ENCODE measurements at places on chromosomes 2 and 18.

DNA sequence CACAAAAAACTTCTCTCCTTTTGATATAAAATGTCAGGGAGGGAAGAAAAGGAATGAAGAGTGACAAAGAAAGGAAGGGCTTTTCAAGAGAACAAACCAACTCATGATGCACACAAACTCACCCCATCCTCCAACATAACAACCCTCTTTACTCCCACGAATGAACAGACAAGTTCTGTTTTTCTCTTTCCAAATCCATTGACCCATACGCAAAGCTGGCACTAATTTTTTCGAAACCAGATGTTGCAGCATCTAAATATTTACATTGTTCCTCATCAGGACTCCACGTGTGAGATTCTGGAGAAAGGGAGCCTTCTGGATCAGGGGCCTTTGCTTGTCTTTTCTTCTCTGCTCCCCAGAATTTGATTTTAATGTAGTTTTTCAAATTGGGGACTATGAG is 143.3 kb upstream of the BCL2L11 start:
- DNase-seq = no peak

- DNase-seq = no peak
Measured at GRCh38 chr2:144230033-144230432, 289.9 kb downstream of the ZEB2 start.

DNA sequence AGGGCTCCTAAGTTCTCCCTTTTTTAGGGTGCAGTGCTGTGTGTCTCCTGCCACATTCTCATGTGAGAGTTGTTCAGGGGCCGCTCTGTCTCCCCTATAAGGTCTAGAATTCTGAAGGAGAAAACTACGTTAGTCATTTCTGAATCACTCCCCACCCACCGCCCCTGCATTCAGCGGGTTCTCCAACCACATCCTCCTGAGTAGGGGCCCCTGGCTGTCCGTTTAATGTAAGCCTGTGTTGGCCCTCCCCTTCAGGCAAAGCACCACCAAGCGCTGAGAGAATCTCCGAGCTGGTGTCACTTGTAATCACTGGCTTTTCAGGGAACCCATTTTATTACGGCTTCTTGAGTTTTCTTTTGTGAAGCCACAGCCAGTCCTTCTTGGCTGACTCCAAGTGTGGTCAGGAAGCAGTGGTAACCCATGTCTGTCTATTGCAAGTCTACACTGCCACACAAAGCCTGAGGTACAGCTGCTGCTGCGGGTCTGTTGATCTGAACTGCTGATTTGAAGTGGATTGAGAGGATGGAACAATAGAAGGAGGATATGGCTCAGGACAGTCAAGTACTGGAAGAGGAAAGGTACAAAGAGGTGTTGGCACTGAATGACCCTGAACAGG is 16.9 kb downstream of the LCT start:
- no peak for DNase-seq

DNA sequence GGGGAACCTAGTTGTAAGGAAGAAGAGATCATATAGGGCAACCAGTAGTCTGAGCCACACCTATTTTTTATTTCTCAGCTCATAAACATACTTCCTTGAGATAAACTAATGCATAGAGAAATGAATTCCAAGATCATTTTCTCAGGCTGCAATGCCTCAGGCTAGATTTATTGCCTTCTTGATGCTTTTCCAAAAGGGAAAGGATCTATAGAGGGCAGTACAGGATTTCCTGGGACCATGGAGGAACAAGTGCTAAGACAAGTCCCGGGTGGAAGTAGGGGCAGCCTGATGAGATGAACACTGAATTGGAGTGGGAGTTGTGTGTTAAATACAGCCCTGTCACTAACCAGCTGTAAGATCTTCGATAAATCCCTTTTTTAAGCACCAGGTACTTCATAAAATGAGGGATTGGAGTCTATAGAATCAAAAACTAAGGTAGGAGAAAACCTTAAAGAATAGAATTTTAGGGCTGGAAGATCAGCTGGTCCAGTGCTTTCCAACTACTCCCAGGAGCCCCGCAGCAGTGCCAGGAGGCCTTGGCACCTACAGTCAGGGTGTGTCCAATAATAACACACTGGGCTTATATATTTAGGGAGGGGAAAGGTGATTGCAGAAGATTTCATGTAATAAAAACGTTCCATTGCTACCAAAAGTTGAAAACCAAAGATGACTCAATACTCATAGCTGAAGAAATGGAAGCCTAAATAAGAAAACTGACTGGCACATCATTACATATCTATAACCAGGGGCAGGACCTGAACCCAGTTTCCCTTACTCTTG is 58.1 kb downstream of the SERTAD2 start:
- no peak for DNase-seq

DNA sequence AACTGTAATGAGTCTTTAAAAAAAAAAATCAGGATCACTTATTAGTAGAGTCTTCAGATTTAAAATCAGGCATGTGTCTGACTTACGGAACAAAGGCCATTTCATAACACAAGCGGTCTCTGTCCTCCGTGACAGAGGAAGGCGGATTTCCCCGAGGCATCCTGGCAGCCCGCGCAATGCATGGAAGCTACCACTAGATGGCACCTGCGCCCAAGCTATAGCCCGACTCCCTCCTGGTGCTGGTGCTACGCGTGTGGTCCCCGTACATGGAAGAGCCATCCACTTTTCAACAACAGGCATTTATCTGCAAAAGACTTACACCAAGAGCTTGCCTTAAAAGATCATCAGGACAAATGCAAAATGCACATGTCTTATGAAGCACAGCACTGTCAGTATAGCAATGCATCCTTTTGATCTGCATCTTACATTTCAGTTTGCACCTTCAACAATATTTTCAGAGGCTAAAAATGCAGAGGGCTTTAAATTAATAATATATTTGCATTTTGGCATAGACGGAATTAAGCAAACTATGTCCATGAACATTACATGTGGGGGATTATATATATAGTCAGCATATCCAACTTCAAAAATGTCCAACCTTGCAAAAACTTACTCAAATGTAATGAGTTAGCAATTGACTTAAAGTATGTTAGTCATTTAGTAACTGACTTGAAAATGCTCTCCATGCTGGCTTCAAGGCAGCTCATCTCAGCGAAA is 96.0 kb downstream of the ZNF516 start:
- DNase-seq = peak; percentile 75

GRCh38 chr2:11286749-11287148 is 57.7 kb downstream of the ROCK2 start:
- DNase-seq = no peak

- DNase-seq = no peak
Measured at GRCh38 chr2:105712981-105713596, 31.6 kb upstream of the NCK2 start.

DNA sequence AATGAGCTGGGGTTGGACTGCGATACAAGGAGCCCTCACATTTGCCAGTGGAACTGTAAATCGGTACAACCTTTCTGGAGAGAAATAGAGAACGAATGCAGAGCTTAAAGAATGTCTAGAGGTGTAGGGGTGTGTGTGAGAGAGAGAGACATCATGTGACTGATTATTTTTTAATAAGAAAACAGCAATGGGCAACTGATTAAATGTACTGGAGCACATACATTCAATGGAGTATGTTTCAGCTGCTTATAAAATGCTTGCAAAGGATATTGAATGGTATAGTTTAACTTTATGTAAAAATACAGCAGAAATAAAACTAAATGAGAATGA is 391 bp upstream of the TMEM17 start:
- DNase-seq = no peak

- no peak for DNase-seq
Measured at GRCh38 chr2:17747684-17748452, 5.7 kb downstream of the SMC6 start.

- no peak for DNase-seq
Measured at GRCh38 chr2:240775905-240776304, 44.1 kb downstream of the KIF1A start.

- DNase-seq = no peak
Measured at GRCh38 chr18:63890237-63890949, 2.9 kb downstream of the SERPINB2 start.

DNA sequence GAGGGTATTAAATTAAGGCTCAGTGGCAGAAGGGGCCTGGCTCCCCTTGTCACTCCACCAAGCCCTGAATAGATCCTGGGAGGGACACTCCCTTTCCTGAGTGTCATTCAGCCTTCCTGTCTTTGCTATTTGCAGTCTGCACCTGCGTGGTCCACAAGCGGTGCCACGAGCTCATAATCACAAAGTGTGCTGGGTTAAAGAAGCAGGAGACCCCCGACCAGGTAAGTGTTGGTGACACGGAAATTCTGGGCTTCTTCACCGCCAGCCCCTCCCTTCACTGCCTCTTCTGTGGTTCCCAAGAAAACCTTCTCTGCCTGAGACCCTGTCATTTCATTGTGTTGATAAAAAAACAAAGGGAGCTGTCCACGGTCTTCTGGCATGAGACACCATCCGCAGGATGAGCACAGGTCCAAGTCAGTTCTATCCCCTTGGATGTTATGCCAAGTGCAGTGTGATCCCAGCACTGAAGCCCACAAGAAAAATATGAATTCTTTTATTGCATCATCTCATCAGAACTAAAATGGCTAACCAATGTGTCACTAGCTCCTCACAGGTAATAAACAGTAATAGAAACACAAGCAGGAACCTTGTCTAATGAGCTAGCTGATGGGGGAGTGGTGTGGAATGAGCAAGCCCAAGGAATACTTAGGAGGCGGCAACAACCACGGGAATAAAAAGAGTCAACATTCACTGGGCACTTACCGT is 316.9 kb upstream of the EPAS1 start:
- DNase-seq = no peak

DNA sequence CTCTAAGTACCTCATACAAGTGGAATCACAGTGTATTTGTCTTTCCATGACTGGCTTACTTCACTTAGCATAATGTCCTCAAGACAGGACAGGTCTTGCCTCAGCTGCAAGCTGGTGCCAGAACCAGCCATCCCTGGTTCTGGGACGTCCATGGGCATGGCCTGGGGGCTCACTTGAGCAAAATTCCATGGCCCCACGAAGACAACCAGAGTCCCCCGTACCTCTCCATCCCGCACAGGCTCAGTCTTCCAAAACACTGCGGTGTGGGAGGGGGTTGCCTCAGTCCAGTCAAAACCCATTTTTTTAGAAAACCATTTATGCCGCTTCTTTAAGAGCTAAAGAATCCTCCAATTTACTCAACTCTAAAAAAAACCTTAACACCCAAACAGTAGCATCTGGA is 21.7 kb upstream of the CABLES1 start:
- DNase-seq = no peak

- DNase-seq = no peak
Measured at GRCh38 chr18:79260510-79260909, 135.2 kb upstream of the NFATC1 start.

- no peak for DNase-seq
Measured at GRCh38 chr2:219897456-219897855, 270.0 kb downstream of the SLC4A3 start.

GRCh38 chr2:84290537-84290936 is 168.5 kb downstream of the SUCLG1 start:
- DNase-seq = no peak
